Upper lobe of right lung (tissue), 1 donor: ENCODE measurements at places on chromosomes 3 and 15. TPM values are rescaled to one million over a fixed set of nuclear protein-coding genes. Genes with fewer than 3 reads are reported as not detected.

DNA sequence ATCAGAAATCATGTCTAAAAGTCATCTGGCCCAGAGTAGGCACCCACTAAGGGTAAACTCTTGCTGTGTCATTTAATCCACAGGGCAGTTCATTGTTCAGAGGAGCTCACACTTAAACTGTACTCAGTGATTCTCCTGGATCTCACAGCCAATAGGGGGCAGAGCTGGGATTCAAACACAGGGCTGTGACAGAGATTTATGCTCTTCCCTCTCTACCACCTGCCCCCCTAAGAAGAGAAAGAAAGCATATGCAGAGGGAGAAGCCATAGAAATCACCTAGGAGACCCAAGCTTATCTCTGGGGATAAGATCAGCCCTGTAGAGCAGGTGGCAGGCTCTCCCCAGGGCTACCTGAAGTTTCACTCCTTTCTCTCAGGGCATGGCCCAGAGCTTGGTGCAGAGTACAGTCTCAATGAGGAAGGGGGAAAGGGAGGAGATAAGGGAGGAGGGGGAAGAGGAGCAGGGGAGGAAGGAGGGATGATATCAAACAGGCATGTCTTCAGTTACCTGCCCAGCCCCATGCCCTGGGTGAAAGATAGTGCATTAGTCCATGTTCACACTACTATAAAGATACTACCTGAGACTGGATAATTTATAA is 51.8 kb upstream of the ADPGK start:
- no peak for DNase-seq

DNA sequence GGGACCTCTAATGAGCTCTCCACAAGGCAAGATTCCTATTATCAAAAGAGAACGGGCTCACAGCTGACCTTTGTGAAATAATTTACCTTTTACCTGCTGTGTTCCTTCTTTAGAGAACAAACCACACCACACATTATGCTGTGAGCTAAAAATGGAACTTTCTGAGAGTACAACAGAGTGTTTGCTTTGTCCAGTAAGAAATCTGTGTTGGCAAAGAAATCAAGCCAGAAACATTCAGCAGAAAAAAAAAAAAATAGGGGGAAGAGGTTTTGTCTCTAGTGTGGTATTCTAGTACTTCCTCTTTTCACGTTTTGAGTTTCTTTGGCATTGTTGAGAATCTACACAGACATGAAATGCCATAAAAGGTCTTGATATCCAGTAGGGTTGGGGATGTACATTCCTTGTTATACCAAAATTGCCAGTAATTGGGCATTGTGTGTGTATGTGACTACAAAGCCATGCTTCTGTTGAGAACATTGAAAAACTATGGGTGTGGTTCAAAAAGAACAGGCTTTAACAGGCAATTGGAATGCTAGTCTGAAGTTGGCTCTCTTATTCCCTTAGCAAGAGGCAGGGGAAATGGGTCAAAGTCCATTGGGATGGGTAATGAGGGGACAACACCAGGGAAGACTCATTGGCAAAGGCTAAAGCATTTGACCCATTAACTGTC is 273.5 kb downstream of the NEK10 start:
- no peak for DNase-seq

- DNase-seq, result no peak
These were observed 46.6 kb upstream of the OSBPL11 start for GRCh38 chr3:125641891-125642290.

GRCh38 chr3:128767094-128767750 is 41.2 kb downstream of the RAB7A start:
- DNase-seq, result no peak

DNA sequence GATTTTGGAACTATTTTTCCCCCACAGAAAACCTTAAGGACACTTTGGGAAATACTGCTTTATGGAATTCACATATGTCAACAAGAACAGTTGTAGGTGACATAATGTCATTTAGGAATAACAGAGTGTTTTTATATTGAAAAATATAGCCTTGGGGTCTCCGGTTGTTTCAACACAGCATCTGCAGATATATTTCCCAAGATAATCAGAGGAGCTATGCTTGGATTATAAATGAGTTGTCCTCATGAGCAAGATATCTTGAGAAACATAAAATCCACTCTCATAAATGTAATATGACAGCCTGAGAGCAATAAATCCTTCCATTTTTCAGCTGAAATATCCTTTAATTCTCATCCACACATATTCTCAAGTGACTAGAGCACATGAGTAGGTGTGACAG is 473.7 kb upstream of the LMCD1 start:
- no peak for DNase-seq

- DNase-seq, result no peak
These were observed 5.7 kb downstream of the FILIP1L start for GRCh38 chr3:100108464-100109079.

GRCh38 chr3:131962982-131963381 is 71.8 kb downstream of the CPNE4 start:
- peak; percentile 40 for DNase-seq

GRCh38 chr3:66904831-66905493 is 93.1 kb upstream of the KBTBD8 start:
- DNase-seq, result no peak

- DNase-seq, result no peak
These were observed 104.2 kb upstream of the PFN2 start for GRCh38 chr3:150074697-150075416.

- DNase-seq, result no peak
These were observed 5.5 kb downstream of the ATOSA start for GRCh38 chr15:52673734-52674133.

DNA sequence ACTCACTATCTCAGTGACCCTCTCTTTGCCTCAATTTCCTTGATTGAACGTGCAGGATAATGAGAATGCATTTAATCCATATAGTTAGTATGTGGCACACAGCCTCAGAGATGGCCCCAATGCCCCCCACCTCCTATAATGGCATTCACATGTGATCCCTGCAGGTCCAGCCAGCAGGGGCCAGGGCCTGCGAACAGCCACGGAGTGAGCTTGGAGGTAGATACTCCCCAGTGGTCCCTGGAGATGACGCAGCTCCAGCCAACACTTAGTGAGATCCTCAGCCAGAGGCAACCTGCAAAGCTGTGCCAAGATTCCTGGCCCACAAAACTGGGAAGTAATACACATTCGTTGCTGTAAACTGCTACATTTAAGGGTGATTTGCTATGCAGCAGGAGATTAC is 184.9 kb upstream of the NSMCE3 start:
- DNase-seq, result no peak

GRCh38 chr15:62845241-62846126 is 197.1 kb upstream of the TPM1 start:
- no peak for DNase-seq

DNA sequence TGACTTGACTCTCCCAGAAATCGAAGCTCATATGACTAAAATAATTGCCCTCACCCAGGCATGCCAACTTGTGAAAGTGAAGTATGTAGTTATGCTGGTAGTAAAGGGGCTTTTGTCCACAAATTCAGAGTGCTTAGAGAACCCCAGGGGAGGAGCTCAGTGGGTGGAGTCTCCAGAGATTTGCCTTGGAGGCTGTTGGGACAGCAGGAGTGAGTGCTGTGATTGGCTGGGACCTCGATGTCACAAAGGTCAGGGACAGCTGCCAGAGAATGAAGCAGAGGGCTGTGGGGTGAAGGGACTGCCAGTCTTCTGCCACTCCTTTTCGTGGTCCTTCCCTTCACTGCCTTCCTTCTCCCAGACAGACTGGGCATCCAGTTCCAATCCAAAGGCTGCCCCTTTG is 49.8 kb downstream of the ZNF445 start:
- DNase-seq, result peak; percentile 11

GRCh38 chr3:98565237-98565643 is 28.2 kb downstream of the CPOX start:
- no peak for DNase-seq

DNA sequence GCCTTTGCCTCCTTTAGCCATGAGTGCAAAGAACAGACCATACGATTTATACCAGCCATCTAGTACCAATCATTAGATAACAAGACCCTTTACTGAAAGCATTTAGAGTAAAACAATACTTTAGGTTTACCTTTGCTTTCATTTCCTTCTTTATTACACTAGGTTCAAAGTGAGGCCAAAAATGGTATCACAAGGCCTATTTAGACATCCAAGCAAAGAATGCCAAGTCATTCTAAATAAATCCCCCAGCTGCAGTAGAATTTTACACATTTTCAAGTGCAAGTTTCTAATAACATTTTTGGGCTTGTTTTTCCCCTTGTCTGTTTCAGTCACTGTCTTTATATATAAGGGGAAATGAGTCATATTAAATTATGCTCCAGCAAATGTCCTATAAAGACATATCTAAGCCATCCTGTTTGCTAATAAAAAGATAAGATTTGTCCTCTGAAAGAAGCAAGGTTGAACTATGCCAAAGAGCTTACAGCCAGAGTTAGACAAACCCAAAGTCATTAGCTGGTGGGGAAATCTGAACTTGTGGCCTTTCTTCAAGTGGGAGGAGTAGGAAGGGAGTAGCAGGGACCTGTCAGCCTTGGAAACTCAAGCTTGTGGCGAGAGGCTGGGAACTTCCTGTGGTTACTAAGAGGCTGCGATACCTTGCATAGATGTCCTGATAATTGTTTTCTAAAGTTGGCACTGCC is 232.7 kb downstream of the MECOM start:
- no peak for DNase-seq

GRCh38 chr3:115239717-115240116 is 92.6 kb upstream of the ZBTB20 start:
- DNase-seq, result no peak

DNA sequence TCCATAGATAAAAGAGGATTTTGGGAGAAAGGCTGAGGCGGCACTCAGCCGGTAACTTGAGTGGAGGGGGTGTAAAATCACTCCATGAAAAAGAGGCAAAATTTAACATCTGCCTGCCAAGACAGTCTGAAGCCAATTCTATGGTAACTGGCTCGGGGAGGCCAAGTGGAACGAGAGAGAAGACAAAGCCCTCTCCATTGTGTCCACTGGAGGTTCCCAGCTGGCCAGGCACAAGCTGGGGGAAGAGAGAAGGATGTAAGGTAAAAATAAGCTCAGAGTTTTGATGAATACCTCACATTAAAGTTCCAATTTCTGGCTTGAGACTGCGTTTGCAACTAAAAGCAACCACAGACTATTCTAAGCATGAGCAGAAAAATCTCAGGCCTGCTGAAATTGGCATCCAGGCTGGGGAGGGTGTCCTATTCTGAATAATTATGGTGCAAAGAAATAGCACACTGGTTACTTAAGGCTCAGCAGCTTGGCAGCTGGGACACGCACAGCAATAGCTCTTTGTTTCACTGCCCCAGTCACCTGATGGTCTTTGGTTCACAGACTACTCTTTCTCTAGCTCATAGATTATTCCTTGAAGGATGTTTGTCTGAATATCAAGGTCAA is 48.8 kb downstream of the CHRD start:
- DNase-seq, result no peak

GRCh38 chr15:74406992-74407705 is 26.6 kb downstream of the SEMA7A start:
- DNase-seq, result no peak

- DNase-seq, result no peak
These were observed 75.5 kb downstream of the CCR1 start for GRCh38 chr3:46132565-46132964.

GRCh38 chr15:55254916-55255679 is 34.5 kb downstream of the RAB27A start:
- no peak for DNase-seq

GRCh38 chr3:60913474-60913873 is 337.8 kb downstream of the FHIT start:
- DNase-seq, result no peak

GRCh38 chr3:139295040-139295439 is 48.8 kb upstream of the MRPS22 start:
- DNase-seq, result no peak

DNA sequence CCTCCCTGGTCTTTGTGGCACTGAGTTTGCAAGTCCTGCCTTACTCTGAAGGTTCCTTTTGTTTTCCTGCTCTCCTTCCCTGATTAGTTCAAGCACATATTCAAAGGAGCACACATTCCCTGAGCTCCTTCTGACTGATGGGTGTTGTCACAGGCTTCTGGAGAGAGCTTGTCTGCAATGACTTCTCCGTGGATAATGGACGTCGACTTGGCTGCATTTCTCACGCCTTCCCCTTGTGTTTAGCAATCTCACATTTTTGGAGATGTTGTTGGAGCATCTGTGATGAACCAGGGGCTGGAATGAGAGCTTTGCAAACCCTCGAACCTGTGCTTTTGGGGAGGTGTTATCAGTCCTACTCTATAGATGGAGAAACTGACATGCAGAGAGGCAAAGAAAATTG is 375.4 kb upstream of the PROK2 start:
- DNase-seq, result no peak

- peak; percentile 92 for DNase-seq
These were observed 17.4 kb upstream of the EHD4 start for GRCh38 chr15:41989573-41990242.

GRCh38 chr15:29618586-29618985 is 203.7 kb downstream of the TJP1 start:
- DNase-seq, result no peak

CPN2 gene
- not detected for total RNA-seq

KNL1 gene
- total RNA-seq, result 0.61 TPM

ENTPD3 gene
- total RNA-seq, result 3.7 TPM

LMAN1L gene
- total RNA-seq, result not detected

PODXL2 gene
- 3.7 TPM for total RNA-seq

PTX3 gene
- 7.2 TPM for total RNA-seq

CKMT1B gene
- 0.84 TPM for total RNA-seq

DUSP7 gene
- 40.7 TPM for total RNA-seq

CCDC54 gene
- total RNA-seq, result not detected

SST gene
- total RNA-seq, result not detected

CCDC13 gene
- 0.87 TPM for total RNA-seq

CX3CR1 gene
- total RNA-seq, result 8.3 TPM

NAALADL2 gene
- 8.5 TPM for total RNA-seq

GNAT1 gene
- not detected for total RNA-seq

CYP1A2 gene
- 0.32 TPM for total RNA-seq

SI gene
- not detected for total RNA-seq

NR2F2 gene
- total RNA-seq, result 88.1 TPM
